ENCODE measurements at places on chromosomes 6 and 20.

GRCh38 chr20:38095017-38095686 lies 61.6 kb downstream of the RPRD1B start:
- peak; percentile 42 for DNase-seq

GRCh38 chr6:115319823-115320222 lies 740.9 kb downstream of the FRK start:
- DNase-seq = peak; percentile 3

DNA sequence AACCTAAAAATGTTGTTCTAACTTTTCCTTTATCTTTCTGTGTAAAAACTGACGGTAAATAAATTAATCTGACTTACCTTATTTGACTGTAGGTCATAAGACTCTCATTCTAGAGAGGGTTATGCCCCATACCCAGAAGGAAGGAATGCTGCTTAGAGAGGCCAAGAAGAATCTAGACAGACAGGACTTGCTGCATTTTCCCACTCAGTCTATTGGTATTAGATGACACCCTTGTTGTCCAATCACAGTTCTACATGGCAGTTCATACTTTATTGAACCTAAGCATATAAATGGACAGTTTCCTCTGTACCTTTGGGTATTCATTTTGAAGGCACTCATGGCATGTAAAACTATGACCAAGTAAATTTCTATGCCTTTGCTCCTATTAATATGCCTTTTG lies 359.6 kb upstream of the ID4 start:
- DNase-seq = no peak

GRCh38 chr6:44305200-44305725 lies 7.9 kb downstream of the AARS2 start:
- DNase-seq = no peak

DNA sequence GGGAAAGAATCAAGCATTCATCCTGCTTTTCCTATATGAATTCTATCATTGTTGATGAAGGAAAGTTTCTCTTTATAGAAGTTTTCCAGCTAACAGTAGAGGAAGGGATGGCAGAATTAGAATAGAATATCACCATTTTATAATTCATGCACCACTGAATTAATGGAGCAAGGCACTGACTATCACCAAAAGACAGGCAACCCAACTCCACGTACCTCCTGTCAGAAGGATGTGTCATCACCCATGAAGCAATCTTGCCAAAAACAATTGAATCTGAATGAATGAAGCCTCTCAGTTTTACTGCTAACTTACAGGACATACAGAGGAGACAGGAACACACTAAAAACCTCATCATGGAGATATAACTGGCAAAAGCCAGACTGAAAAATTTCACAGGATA lies 122.4 kb downstream of the NFATC2 start:
- DNase-seq = no peak

- peak; percentile 90 for DNase-seq
Observed at GRCh38 chr6:47098570-47098993, 56.5 kb upstream of the ADGRF1 start.

DNA sequence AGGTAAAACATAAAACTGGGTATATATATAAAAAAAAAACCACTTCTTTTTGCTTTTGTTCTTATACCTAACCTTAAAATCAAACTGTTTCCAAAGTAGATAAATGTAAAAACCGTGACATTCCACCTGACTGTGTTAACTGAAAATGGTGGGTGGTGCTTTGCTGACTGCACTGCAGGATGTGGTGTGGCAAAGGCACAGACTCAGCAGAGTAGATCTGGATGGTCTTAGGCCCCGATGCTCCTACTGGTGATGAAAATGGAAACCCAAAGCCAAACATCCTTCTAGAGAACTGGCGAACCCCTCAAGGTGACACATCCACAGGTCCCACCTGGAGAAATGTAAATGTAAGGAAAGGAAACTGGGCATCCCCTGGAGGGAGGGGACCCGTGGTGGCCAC lies 8.9 kb downstream of the TGIF2 start:
- DNase-seq = no peak

- DNase-seq = no peak
Observed at GRCh38 chr6:122452509-122452908, 19.1 kb downstream of the SERINC1 start.

DNA sequence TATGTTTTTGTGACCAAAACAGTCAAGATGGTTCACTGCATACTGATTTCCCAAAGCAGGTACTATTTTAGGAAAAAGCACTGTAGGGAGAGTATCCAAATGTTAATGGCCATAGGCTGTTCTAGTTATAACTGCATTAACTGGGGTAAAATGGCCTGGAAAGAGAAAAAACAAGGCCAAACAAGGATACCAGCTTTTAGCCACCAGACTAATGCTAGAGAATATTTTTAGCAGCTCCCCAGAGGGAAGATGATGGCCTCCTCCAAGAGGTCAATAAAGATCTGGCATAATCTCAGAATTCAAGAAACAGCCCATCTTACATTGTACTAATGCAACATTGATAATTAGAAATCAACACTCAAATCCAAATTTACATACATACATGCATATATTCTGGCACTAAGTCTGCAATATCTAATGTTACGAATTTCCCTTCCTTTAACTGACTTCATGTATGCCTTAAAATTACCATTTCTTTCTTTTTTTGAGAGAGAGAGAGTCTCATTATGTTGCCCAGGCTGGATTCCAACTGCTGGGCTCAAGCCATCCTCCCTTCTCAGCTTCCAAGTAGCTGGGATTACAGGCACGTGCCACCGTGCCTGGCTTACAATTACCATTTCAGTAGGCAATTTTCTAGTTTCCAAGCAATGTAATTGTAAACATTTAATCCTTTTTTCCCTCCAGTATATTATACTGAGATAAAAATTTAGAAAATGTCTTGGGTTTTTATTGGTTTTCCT lies 9.3 kb downstream of the COX7A2 start:
- no peak for DNase-seq

DNA sequence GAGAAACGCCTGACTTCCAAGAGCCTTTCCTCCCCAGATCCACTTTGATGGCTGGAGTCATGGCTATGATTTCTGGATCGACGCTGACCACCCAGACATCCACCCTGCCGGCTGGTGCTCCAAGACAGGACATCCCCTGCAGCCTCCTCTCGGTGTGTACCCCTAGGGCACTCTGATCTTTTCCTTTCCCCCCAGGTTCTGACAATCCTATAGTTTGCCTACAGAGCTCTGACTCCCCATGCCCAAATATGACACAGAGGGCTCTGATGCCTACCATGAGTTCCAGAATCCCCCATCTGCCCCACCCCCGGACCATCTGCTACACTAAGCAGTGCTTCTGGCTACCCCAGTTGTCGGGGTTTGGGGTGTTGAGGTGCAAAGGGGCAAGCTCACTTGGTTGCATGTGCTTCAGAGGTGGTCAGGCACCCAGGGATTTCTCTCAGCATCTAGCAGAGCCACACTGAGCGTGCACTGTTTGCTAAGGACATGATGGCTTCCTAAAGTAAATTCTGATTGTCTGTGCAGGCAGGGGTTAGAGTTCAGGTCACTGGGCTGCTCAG lies 24.0 kb upstream of the SGK2 start:
- DNase-seq = no peak

All from mesenchymal stem cell (in vitro differentiated cells and primary cell).